ENCODE measurements at places on chromosomes 1 and 21.

DNA sequence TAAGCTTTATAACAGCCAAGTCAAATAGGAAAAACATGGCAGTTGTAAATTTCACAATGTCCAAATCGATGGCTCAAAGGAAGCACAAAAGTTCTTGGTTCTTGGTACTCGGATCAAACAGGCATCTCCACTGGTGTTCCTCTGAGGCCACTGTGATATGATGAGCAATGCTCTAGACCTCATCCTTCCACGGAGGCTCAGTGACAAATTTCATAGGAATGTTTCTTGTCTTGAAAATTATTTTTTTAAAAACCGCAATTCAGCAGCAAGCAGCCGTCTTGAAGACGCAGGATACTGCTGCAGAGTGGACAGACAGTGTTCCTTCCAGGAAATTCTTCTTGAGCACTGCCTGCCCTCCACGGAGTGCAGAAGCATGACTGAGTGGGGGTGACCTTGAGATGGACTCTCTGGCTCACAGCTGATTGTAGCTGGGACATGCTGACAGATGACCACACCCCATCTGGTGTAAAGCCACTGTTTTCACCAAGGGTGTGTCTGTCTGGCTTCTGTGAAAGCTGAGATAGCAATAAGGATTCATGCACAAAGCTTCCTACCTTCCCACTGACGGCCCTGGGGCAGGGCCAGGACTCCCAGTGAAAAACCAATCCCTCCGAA lies 61.9 kb downstream of the TIAM1 start:
- no peak for DNase-seq

DNA sequence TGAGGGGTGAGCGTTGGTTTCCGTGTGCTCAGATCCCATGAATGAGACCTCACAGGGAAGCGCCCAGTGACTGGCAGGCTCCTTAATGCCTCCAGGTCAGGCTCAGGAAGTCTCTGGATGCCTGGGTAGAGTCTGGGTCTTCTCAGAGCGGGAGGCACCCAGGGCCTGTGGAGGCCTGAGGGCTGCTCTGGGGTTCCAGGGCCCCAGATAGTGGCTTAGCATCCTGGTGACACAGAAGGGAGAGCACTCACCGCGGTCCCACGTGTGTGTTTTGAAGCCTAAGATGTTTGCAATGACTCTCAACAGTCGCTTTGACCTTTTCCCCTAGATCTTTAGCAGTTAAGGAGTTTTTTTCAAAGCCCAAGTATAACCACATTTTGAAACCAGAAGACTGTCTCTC lies 25.0 kb downstream of the PRMT2 start:
- no peak for DNase-seq

DNA sequence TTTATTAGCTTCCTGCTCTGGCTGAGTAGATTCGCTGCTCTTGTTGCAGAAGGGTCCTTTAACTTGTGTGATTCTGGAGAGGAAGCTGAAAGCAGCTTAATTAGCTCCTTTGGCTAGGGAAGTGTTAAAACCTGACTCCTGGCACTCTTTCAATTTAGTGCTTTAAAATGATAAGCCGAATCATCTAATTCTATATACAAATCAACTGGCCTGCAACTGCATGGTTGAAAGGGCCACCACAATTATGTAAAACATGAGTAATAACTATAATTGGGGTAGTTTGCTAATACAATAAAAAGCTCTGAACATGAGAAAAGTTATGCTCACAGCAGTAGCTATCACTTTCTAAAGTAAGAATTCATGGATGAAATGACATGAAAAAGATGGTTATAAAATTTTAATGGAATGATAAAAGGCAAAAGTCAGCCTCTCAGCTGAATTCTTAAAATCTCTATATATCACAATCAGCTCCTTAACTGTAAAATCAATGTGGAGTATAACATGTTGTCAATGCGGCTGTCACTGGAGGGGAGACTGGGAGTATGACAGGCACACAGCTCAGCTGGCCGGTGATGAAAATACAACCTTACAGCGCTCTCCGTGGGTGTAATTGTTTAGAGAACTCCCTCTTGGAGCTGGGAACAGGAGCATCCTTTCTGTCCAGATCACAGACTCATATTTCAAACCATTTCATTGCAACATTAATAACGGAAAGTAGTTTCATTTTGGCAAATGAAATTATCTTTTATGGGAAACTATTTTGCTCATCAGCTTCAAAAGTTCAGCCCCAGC lies 324.4 kb downstream of the KCTD3 start:
- DNase-seq: no peak

DNA sequence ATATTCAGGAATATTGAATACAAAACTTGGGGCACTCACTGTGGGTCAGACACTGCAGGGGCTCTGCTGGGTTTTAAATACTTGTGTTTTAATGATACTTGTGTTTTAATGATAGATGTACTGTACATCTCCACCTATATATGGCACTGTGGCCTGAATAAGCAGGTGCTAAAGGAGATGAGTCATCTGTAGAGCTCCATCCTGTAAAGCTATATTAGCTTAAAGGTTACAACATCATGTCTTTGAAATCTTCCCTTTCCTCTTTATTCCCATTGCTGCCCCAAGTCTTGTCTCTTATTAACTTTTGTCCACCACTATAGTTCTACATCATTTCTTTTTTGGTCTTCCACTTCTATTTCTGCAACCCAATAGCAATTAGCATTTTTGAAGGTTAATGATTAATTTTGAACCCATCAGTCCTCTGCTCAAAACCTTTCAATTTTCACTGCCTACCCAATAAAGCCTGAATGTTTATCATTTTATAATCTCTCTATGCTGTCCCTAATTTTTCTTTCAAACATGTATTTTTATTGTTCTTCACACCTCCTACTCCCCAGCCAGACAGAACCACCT lies 113.3 kb upstream of the PTGFR start:
- no peak for DNase-seq

DNA sequence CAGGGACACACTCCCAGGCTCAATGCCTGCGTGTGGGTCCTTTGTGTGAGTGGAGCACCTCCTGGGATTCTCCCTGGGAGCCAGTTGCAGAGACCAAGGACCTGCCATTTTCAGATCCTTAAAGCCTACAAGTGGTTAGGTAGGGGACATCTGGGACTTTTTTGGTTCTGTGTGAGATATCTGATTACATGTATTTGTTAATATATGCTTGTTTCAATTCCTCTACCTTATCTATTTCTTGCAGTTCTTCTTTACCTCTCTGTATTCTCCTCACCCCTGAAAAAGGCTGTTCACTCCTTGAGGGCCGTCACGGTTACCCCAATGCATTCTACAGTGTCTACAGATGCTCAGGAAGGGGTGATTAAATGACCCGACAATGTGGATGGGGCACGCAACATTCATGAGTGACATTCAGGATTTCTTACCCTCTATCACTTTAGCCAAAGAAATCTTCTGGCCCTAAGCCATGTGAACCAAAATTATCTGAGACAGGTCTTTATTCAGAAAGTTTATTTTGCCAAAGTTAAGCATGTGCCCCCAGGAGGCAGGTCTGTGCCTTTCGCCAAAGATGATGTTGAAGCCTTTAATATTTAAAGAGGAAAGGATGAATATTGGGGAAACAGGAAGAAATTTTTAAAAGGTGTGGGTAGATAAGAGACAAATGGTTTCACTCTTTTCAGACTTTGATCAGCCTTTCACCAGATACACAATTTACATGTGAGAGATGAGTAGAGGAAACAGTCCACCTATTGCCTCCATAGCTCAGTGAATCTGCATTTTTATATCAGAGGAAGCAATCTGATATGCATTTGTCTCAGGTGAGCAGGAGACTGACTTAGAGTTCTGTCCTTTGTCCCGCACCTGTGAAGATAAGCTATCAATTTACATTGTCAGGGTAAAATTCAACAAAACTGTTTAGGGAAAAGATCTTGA lies 44.6 kb upstream of the MPZL1 start:
- DNase-seq: no peak

DNA sequence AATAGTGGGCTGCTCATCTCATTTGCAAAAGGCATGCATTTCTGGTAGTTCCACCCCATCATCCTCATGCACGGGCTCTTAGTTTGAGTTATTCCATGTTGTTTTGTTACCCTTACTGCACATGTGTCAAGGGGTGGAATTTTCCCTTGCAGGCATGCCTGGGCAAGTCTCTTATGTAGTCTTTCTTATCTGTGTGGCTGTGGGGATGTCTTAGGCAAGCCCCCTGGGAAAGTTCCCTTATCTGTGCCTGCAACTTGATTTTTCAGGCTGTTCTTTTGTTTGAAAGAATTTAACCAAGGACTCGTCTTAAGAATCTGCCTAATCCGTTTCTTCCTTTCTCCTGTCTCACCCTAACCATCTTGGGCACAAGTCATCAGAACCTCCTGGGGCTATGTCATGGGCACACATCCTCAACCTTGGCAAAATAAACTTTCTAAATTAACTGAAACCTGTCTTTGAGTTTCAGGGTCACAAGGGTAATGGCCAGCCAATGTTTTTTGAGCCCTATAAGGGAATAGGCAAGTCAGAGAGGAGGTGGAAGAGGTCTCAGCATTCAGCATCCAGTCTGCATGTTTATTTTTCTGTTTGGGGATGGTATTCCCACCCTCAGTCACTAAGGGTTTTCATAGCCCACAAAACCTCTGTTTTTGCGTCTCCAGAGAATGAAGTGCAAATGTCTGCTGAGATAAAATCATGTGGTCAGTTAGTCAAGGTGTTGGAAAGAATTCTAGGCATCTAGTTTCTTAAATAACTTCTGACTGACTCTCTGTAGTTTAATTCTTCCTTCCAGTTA lies 579.7 kb downstream of the PLA2G4A start:
- DNase-seq: no peak

- DNase-seq: no peak
Measured at GRCh38 chr21:33936301-33937038, 20.9 kb upstream of the ATP5PO start.

GRCh38 chr1:9996624-9997582 lies at the start of gene RBP7:
RBP7 (plus strand) TSS chr1:9997228; CDS start chr1:9997259, 31 bp downstream.
- DNase-seq: no peak

DNA sequence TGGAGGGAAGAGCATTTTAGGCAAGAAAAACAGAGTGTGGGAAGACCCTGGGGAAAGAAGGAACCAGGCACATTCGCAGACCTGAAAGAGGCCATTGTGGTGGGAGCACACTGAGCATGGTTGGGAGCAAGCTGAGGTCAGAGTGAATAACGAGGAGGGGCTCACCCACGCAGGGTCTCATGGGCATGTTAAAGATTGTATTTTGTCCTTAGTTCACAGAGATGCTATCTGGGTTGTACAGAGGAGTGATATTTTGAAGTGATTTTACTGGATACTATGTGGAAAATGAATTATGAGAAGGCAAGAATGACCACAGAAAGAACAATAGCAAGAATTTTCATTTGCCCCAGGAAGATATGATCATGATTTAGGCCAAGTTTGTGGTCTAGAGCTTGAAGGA lies 578.3 kb upstream of the NR5A2 start:
- no peak for DNase-seq

DNA sequence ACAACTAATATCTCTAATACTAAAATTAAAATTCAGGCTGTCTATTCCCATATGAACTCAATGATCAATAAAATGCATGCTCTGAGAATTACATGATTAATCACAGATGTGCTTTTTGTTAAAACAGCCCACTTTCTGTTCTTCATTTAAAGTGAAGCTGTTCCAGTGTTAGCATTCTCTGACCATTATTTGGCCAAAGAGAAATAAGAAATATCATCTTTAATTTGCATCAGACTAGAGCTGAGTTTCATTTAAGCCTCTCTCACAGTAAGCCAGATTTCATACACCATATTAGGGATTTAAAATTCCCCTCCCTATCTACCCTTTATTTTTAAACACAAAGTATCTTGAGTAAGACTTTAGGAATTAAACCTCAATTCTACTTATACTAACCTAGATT lies 261.6 kb downstream of the TPR start:
- no peak for DNase-seq

DNA sequence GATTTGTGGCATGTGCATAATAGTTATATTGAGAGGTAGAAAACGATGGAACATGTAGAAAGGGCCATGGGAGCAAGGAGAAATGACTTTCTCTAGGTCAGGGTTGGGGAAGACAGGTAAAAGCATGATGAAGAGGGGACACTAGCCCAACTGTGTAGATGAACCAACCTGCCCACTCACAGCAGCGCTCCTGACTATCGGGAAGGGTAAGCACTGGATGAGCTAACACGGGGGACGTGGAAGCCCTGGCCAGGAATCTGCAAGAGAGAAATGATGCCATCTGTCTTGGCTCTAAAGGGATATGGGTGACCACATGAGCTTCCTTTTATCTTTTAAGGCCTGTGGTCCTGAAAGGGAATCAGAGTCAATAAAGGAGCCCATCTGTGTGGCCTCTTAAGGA lies 36.2 kb upstream of the TMEM125 start:
- DNase-seq: no peak

GRCh38 chr1:173255214-173255813 lies 48.2 kb upstream of the TNFSF4 start:
- DNase-seq: no peak

DNA sequence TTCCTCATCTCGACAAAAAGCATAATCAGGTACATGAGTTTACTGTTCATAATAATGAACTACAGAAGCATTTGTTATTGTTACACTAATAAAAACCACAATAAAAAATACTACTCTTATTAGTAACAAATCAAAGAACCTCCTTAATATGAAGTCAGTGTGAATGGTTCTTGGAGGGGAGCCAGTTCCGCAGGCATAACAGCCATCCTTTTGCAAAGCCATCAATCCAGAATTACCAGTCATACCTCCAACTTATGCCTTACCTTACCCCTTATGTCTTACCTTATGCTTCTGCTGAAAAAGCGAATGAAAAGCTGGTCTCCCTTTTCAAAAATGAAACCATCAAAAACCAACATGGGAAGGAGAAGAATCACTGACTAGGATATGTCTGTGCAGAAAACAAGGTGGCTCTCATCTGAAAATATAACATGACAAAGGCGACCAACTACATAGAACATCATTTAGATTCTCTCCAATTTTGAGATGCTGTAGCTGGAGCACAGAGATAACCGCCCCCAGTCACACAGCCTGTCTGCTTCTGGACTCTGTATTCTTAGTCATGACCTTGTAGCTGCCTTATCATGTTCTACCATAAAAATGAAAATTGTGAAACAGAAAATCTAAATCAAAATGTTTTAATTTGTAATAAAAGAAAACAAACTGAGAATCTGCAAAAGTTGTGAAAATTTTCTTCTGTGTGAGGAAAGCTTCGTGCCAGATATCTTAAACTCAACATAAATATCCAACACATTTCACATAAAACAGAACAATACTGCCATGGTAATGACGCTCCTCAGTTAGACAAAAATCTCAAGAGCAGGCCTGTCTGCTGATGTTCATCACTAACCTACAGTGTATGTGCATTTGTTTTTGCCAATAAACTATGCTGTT lies 438.2 kb downstream of the SMYD3 start:
- no peak for DNase-seq

GRCh38 chr1:2808386-2808705 lies 6.9 kb upstream of the TTC34 start:
- no peak for DNase-seq

GRCh38 chr1:226349081-226349480 lies 40.1 kb upstream of the LIN9 start:
- DNase-seq: no peak
